ENCODE measurements at places on chromosomes 11 and 22. TPM values are rescaled to one million over a fixed set of nuclear protein-coding genes. Genes with fewer than 3 reads are reported as not detected.

The GLYAT gene
- not detected for total RNA-seq

- DNase-seq = no peak
Observed at GRCh38 chr11:7609015-7609414, 64.3 kb downstream of the CYB5R2 start.

- no peak for DNase-seq
Observed at GRCh38 chr22:20964799-20965103, 2.3 kb upstream of the AIFM3 start.

- DNase-seq = no peak
Observed at GRCh38 chr11:36375353-36376008, 79.4 kb downstream of the PRR5L start.

- DNase-seq = no peak
Observed at GRCh38 chr11:117180661-117181585, 2.4 kb downstream of the SIDT2 start.

Measured in activated B cell treated with CpG ODN at 0.5 μM for 24 hours (primary cell).